ENCODE measurements at places on chromosomes 6 and 20.

GRCh38 chr6:149194820-149195558 lies 122.5 kb upstream of the TAB2 start:
- DNase-seq = peak; percentile 34

DNA sequence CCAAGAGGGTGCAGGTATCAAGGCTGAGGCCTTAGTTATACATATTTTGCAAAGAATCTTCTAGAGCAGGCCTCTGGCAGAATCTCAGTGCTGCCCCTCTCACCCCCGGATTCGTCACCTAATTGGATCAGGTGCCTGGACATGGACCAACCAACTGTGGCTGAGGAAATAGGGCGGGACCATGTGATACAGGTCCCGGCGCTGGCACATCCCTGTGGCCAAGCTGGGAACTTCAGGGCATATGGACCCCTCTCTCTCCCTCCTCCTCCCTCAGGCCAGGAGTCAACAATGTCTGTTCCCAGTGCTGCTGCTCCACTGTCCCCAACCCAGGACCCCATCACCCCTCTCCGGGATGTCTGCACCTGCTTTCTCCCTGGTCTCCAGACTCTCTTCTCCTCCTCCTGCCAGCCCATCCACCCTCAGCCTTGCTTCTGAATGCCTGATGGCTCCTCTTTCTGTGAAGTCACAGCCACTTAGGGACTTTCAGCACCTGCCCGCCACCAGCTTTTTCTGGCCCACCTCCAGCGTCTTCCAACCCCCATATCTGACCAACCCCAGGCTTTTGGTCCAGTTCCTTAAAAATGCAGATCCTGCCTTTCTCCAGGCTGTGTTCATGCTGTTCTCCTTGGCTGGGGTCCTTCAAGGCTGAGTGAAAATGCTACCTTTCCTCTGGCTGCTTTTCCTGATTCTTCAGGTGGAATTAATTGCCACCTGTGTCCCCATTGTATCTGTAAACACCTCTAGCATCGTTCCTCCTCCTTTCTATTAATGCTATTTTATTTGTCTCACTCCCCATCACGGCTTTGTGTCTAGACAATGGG lies 19.0 kb upstream of the MLN start:
- DNase-seq = no peak

GRCh38 chr20:34622821-34623451 lies 54.0 kb downstream of the PIGU start:
- DNase-seq = no peak

DNA sequence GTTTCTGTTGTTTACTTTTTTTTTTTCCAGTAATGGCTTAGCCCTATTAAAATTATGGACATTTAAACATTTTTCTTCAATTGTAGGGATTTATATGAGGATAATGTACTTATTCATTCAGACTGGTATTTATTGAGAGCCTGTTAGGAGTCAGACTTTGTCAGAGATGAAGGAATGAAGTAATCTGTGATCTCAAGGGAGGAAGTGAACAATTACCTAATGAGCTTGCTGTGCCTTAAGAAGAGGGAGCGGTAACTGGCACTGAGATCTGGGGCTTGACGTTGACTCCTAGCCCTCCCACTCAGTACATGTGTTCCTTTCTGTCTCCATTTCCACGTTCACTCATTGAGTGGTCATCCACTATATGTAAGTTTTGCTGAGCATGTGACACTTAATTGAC lies 12.6 kb downstream of the AFDN start:
- DNase-seq = no peak

DNA sequence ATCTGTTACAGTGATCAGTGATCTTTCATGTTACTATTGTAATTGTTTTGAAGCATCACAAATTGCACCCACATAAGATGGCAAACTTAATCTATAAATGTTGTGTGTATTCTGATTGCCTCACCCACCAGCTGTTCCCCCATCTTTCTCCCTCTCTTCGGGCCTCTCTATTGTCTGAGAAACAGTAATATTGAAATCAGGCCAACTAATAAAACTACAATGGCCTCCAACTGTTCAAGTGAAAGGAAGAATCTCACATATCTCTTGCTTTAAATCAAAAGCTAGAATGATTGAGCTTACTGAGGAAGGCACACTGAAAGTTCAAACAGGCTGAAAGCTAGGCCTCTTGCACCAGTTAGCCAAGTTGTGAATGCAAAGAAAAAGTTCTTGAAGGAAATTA lies 141.2 kb downstream of the CDK19 start:
- no peak for DNase-seq

DNA sequence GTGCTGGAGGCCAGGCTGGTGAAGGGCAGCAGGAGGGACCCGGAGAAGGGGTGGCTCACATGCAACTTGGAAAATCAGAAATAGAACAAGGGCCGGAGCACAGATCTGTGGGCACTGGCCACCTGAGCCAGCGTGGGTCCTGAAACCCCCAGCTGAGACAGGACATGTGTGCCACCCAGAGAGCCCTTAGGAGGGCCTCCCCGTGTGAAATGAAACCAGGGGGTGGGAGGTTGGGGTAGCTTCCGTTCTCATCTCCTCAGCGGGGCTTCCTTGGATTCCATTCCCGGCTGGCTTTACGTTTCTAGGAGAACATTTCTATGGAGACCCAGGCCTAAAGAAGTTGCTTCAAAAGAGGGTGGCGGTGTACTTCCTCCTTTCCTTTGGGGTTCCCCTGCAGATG lies 5.7 kb downstream of the FOXP4 start:
- no peak for DNase-seq

DNA sequence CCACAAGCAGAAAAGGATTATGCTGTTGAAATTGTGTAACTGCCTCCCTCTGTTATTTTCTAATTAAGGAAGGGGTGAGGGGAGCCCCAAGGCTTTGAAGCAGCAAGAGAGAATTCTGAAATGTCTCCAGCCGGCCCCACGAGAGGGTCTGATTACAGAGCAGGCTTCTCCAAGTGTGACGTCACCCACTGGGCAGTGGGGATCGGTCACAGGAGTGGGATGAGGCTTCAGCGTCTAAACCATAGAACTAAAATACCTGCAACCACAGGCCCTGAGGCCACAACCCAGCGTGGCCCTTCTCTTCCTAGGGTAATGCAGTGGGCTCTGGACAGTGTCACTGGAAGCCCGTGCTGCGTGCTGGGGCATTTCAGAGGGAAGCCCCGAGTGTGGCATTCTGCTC lies 38.6 kb upstream of the APCDD1L start:
- DNase-seq = no peak

DNA sequence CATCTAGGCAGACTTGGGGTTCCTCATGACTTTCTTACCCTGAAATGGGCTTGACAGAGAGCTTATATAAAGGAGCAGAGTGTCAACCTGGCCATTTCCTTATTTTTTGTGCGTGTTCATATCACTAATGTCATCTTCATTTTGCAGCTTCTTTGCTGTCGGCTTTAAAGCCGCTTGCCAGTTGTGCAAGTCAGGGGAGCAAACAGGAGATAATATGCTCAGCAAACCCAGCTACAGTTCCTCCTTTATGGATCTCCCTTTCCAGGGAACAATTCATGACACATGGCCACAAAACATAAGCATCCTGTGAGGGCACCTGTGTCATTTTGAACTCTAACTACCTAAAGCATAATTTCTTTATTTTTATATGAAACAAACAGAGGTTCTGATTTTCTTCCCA lies 6.5 kb upstream of the TUBB2B start:
- no peak for DNase-seq

- no peak for DNase-seq
These were observed 438.9 kb downstream of the GRIK2 start for GRCh38 chr6:101832371-101832770.

GRCh38 chr6:63321821-63322220 lies 2.0 kb upstream of the LGSN start:
- no peak for DNase-seq

- DNase-seq = no peak
These were observed 41.0 kb downstream of the ZMYND8 start for GRCh38 chr20:47315339-47316056.

- DNase-seq = no peak
These were observed 356 bp downstream of the TBXT start for GRCh38 chr6:166167258-166167731.

GRCh38 chr20:62358171-62359042 lies 8.7 kb downstream of the LAMA5 start:
- DNase-seq = no peak

GRCh38 chr6:138824482-138825144 lies 28.7 kb downstream of the ECT2L start:
- no peak for DNase-seq

DNA sequence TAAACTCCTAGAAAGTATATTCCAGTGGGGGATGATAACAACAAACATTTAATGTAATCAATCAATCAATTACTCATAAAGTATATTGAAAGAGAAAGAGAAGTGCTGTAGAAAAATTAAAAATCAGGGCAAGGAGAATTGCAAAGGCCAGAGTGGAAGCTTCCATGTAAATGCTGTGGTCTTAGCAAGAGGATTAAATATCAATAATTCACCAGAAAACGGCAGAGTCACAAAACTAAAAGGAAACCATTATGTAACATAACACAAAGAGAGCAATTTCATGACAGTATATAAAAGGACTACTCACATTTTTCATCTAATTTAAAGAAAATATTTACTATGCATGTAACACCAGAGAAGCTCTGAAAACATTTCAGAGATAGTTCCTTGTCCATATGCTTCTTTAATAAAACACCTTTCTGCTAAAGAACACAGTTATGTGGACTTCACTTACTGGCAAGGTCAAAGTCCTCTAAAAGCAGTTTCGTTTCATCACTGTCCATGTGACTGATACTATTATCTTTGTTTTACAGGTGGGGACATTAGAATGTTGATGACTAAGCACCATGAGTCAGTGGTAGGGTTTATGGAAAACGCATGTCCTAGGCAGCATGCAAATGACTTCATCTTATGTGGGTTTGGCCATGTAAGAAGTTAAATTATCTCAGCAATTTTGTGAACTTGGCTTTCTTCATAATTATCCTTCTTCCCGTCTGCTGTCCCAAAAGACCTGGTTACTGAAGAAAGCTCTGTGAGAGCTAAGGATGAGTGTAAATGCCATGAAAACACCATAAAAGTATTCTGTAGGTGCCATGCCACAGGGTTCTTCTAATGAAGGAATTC lies 185.8 kb upstream of the TENT5A start:
- DNase-seq = no peak

DNA sequence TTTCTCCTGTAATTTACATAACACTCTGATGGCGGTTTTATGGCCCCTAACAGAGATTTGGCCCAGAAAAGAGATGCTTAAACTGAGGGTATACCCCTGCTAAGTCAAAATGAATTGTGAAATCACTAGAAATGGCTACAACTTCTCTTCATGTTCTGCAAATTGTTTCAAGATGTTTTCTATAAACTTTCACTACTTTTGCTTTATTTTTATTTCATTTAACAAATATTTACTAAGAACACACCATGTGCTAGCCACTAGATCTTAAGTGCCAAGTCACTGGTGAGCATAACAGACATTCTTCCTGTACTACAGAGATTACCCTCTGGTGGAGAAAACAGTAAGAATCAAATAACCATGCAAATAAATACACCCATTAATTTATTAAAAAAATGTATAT lies 87.6 kb downstream of the KCNQ5 start:
- no peak for DNase-seq

GRCh38 chr6:162056745-162057144 lies 670.8 kb downstream of the PRKN start:
- no peak for DNase-seq

GRCh38 chr20:2469991-2470422 lies 582 bp downstream of the SNRPB start:
- peak; percentile 76 for DNase-seq

DNA sequence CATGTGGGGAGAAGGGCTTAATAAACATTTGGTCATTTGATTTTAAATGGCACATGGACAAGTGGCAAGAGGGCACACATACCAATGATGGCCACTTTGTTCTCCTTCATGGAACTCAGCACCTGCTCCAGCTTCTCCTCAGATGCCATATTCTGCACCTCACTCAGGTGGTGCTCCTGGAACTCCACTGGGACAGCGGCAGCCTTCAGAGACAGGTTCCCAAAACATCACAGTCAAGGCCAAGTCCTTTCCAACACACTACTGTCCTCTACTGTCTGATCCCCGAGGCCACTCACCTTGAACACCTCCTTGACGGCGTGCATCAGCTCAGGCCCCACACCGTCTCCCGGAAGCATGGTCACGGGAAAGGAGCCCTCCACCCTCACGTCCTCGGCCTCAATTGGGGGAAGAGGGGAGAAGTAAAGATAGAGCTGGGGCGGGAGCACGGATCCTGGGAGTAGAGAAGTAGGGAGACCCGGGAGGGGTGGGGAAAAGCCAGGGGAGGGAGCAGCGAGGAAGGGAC lies 591 bp downstream of the IDH3B start:
- DNase-seq = no peak

- DNase-seq = no peak
These were observed 150.3 kb downstream of the OTOR start for GRCh38 chr20:16898433-16898832.

DNA sequence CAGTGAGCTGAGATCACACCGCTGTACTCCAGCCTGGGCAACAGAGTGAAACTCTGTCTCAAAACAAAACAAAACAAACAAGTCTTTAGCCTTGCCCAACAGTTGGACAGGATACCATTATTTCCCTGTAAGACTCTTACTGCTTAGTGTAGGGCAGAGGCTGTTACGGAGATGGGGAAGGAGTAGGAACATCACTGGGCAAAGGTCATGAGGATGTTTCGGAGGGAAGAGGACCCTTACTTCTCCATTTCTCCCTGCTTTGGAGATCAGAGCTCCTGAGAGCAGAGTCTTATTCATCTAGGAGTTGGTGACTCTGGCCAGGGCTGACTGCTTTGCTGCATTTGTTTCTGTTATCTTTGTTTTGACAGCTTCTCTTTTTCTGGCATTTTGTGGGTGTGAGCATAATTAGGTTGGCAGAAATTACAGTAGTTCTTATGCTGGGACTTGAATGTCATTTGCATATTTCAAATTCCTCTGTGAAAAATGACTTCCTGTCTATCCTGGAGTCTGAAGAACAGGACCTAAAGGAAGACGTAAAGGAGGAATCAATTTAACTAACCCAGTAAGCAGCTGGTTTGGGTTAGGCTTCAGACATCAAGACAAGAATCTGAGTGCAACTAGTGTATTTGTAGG lies 89.0 kb downstream of the CDS2 start:
- no peak for DNase-seq

DNA sequence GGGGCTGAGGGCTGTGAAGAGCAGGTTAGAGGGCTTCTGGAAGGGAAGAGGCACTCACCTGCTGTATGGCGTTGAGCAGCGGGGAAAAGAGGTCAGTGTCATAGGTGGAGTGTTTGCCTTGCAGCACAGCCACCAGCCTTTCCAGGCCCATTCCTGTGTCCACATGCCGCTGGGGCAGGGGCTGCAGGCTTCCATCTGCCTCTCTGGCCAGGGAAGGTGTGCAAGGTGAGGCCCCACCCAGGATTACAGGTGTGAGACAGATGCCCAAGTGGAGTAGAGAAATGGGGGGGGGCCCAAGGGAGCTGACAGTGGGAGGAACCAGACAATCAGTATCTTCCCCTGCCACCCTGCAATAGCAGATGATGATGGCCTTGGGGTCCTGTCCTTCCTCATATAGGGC lies 2.9 kb downstream of the AARS2 start:
- no peak for DNase-seq

- peak; percentile 58 for DNase-seq
These were observed 31.6 kb upstream of the SLC32A1 start for GRCh38 chr20:38692436-38693411.

- DNase-seq = no peak
These were observed 437.1 kb downstream of the CD109 start for GRCh38 chr6:74133073-74133472.
